ENCODE measurements at places on chromosomes 7 and 10. TPM values are rescaled to one million over a fixed set of nuclear protein-coding genes. Genes with fewer than 3 reads are reported as not detected.

GRCh38 chr10:70932392-70933196, 44.2 kb upstream of the PCBD1 start:
- no peak for DNase-seq

DNA sequence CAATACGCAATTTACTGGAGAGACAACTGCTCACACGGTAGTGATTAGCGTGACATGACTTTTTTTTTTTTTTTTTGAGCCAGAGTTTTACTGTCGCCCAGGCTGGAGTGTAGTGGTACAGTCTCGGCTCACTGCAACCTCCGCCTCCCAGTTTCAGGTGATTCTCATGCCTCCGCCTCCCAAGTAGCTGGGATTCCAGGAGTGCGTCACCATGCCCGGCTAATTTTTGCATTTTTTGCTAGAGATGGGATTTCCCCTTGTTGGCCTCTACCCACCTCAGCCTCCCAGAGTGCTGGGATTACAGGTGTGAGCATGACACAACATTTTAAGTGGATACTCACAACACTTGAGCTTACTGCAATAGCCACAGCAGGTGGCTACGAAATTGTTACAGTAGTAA, 11.9 kb downstream of the ARL4A start:
- DNase-seq, result no peak

DNA sequence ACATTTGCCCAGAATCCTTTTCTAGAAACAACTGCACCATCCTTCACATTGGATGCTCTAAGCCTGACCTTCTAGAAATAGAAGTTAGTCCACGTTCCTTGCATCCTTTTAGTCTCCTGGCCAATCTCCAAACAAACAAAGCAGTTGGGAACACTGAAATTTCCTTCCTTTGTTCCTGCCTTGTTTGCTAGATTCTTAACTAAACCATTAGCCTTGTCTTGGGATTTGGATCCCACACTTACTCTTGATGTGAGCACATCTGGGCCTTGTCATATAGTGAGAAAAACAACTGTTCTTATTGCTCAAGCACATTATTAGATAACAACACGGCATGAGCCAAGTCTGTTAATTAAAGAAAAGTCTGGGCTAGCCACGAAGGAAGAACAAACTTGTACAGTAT, 319.3 kb upstream of the GHITM start:
- no peak for DNase-seq

The EBF3 gene
- 0.04 TPM for total RNA-seq

The PURB gene
- total RNA-seq, result 16.9 TPM

The FBXL13 gene
- total RNA-seq, result 0.17 TPM

The ADIRF gene
- 107 TPM for total RNA-seq
